Tibial nerve (tissue), 4 donors: ENCODE measurements at places on chromosomes 13 and 19. TPM values are rescaled to one million over a fixed set of nuclear protein-coding genes. Genes with fewer than 3 reads are reported as not detected.

The DENND1C gene
- 8.1 TPM for total RNA-seq

The PLPPR3 gene
- not detected for total RNA-seq

The ZNF792 gene
- total RNA-seq, result 5.0 TPM

The KCNN1 gene
- total RNA-seq, result not detected

The MFSD12 gene
- 108 TPM for total RNA-seq

The PSG3 gene
- not detected for total RNA-seq

DNA sequence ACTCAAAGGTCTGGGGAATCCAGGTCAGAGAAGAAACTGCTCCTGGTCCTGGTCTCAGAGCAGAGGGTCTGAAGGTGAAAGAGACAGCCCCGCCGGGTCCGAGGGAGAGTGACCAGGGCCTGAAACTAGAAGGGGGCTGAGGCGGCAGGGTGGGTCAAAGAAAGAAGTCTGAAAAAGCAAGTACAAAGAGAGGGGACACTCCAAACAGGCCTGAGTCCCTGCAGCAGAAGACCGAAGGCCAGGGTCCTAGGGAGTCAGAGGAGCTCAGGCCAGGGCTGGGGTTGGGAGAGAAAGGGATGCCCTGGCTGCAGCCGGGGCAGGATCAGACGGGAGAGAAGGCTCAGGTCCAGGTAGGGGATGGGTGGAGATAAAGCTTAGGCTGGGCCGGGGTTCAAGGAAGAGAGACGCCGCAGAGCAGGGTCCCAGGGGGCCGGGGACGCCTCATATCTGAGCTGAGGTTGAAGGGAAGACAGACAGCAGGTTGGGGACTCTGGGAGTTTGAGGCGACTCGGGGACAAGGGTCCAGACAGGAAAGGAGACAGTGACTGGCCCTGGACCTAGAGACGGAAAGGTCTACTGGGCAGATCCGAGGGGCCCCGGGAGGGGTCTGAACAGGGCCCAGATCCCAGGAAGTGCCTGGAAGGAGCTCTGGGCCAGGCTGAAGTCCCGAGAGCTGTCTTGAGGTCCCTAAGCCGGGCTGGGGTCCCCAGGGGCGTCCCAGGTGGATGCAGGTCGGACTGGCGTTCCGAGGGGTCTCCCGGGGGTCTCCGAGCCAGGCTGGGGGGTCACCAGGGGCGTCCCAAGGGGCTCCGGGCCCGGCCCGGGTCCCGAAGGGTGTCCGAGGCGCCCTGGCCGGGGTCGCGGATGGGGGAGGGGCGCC is 795 bp downstream of the MLLT1 start:
- DNase-seq, result no peak

- DNase-seq, result no peak
Observed at GRCh38 chr13:41178040-41178439, 16.3 kb downstream of the KBTBD7 start.

DNA sequence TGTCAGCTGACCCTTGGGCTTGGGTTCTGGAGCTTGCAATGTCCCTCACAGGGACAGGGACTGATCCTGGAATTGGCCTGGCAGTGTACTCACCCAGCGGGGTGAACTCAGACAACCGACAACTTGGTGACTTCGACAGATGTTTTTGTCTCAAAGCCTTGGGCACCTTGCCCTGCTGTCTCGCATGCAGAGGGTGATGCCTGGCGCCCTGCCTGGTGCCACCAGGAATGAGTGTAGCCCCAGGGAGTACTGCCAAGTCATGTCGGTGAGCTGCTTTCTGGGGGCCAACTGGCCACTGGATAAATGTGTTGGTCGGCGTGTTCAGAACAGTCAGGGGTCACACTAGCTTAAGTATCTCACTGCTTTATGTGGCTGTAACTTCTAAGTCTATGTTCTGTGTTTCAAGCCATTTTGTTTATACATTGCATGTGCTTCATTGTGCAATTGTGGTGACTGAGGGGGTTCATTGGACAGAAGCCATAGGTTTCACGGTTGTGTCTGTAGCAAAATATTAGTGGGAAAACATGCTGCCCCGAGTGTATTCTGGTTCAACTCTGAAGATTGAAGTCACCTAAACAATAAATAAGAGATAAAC is 96.3 kb upstream of the TNFSF11 start:
- no peak for DNase-seq

DNA sequence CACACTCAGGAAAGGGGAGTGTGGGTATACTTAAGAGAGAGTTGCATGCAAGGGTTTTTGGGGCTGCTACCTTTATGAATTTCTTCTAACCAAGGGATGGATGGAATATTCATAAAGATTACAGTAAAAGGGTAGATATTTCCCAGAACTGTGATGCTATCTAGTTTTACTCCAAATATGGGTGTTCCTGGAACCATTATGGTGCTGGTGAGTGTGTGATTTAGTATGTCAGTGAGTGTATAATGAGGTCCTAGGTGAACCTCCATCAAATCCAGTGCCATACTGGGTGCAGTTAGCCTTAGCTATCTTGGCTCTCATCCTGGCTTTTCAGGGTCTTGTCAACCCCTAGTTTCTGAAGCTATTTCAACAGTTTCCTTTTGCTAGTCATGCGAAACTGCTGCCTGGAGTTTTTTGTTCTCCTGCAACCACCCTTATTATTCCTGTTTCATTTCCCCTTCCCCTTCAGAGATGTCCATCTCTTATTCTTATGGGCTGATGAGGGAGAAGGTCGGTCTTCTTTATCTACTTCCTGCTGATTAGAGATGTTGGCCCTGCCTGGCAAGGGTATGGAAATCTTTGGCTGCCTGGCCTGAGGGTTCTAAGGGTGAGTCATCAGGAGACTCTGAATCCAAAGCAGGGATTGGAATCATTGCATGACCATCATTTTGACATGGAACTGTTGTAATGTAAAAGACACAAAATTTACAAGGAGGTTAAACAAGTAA is 202.3 kb downstream of the NBEA start:
- no peak for DNase-seq

- DNase-seq, result no peak
Observed at GRCh38 chr13:20779405-20779804, 5.6 kb upstream of the EEF1AKMT1 start.

DNA sequence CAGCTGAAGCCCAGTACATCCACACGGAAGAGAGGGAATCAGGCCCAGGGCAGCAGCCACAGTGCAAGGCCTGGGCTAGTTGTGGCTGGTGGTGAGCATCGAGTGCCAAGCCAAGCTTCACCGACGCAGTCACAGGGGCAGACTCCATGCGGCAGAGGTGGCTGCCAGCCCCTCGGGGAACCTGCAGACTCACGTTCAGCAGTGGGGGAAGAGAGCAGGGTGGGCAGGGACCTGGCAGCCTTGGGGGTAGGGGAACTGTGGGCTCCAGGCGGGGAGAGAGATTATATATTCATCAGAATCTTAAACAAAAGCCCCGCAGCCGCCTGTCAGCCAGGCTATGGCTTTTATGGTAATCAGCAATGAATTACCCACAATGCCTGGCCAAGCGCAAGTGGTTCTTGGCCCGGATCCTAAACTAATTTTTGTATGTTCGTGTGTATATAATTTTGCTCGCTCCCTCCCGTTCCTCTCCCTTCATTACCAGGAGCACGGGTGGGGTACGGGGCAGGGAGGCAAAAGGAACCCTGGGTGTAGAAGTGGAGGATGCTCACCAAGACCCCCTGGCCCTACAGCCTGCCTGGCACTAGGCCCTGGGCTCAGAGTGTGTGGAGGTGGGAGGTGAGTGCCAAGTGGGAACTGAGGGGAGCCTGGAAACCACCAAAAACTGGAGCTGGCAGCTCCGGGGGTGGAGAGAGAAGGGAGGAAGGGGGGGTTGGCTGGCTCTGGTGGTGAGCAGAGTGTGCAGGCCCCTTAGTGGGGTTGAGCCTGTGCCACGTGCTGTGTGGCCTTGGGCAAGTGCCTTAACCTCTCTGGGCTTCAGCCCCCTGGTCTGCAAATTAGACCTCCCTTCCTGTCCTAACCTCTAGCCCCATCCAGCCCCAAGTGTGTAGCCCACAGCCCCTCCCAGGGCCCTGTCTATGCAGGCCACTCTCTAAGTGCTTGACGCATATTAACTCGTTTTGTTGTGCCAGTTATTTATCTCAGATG is 31.9 kb downstream of the PTPRS start:
- peak; percentile 55 for DNase-seq

GRCh38 chr13:23098161-23098907 is 82.4 kb upstream of the SGCG start:
- no peak for DNase-seq

- no peak for DNase-seq
Observed at GRCh38 chr19:5287066-5287465, 53.5 kb downstream of the PTPRS start.

GRCh38 chr13:32001154-32001768 is 30.3 kb upstream of the FRY start:
- no peak for DNase-seq

- peak; percentile 67 for DNase-seq
Observed at GRCh38 chr13:27375686-27376326, 48.6 kb upstream of the GTF3A start.

DNA sequence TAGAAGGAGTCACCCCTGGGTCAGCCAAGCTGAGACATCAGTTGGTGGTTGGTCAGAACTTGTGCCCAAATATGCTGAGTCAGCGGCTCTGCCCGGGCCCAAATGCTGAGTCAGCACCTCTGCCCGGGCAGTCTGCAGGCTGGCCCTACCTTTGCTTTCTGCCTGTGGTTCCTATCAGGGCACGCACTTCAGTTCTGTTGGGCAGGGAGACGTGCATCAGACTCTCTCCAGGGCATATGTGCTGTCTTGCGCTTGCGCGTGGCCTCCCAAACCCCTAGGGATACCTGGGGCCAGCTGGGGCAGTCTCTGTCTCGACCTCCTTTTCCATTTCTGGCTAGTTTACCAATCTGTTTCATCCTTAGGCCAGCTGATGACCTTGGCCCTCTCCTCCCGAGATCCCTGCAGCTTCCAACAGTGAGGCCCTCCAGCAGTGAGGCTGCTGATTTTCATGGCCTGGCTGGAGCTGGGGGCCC is 24.4 kb upstream of the LDLR start:
- DNase-seq, result no peak

DNA sequence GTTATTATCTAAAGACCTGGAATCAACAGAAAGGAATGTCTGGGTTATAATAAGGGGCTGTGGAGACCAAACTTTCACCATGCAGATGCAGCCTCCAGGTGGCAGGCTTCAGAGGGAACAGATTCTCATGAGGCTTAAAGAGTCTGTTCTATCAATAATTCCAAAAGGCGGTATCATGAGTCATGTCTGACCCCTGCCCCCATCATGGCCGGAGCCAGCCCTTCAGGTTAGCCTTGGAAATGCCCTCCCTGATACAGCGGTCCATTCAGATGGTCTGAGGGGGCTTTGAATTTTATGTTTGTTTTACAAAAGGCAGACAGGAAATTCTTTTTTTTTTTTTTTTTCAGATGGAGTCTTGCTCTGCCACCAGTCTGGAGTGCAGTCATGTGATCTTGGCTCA is 21.7 kb upstream of the LAMP1 start:
- no peak for DNase-seq

DNA sequence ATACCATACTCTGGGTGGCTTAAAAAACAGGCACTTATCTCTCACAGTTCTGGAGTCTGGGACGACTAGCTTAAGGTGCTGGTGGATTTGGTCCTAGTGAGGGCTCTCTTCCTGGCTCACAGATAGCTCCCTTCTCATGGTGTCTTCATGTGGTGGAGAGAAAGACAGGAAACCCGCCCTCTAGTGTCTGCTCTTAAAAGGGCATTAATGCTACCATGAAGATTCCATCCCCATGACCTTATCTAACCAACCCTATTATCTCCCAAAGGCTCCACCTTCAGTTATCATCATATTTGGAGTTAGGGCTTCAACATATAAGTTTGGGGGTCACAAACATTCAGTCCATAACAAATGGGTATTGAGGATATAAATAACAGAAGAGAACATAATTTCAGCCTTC is 139.4 kb downstream of the HS6ST3 start:
- DNase-seq, result no peak

DNA sequence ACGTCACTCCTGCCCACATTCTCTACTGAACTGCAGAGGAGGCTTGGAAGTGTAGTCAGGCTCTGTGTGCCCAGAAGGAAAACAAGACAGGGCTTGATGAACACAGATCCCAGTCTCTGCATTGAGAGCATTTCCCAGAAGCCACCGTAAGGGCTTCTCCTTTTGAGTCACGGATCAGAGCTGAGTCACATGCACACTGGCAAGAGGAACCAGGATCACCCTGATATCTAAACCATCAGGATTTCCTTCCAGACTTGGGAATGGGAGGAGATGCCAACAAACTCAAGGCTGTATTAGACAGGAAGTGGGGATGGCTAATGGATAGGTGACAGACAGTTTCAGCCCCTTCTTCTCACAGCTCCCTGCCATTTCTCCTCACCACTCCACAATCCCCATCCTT is 17.7 kb upstream of the FBXO17 start:
- DNase-seq, result no peak

DNA sequence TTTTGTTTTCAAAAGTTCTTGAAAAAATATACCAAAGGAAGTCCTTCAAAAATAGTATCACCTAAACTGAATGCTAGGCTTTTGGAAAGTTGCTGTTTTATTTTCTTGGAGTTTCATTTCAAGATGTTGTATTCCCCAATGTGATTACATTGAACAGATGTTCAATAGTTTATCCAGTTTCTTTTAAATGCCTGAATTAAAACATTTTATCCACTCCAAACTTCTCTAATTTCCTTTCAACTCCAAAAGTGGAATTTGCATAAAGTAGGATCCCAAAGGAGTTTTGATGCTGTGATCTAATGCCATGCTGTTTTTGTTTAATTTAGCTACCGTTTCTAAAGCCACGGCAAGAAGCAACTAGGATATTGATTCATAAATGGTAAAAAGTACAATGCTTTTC is 892.5 kb upstream of the SLC10A2 start:
- DNase-seq, result no peak

DNA sequence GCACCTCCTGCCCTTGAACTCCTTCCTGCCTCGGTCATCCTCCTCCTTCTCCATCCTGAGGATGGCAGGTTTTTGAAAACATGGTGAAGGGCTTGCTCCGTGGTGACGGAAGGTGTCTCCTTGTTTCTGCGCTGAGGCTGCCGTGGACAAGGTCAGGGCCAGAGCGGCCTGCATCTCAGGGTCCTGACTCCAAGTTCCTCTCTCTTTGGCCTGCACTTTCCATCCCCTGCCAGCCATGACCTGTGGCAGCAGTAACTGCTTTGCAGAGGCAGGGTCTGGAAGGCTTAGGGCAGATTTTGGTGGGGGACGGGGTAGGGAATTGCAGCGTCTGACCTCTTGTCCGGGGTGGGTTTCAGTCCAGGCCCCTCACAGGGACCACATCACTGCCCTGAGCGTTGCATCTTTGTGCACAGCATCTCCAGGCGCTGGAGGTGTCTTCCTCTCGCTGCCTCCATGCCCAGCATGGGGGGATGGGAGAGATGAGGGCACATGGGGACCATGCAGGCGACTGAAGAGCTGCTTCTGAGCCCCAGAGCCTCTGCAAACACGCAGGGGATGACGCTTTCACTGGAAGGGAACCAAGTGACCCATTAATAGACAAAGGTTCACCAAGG is 216.8 kb downstream of the TEX29 start:
- no peak for DNase-seq

GRCh38 chr13:109783447-109783814 is 3.0 kb downstream of the IRS2 start:
- DNase-seq, result no peak

- DNase-seq, result no peak
Observed at GRCh38 chr13:30477346-30478195, 11.8 kb upstream of the HMGB1 start.

GRCh38 chr19:14772467-14772866 is 5.9 kb downstream of the ADGRE2 start:
- DNase-seq, result no peak
